DMS 273 treated with DMSO at 0.1 percent for 48 hours (cell line): ENCODE measurements at places on chromosomes 5 and 9.

- DNase-seq, result no peak
Observed at GRCh38 chr5:30661730-30662129, 531.8 kb upstream of the CDH6 start.

- DNase-seq, result no peak
Observed at GRCh38 chr9:107898761-107899160, 409.2 kb upstream of the KLF4 start.

- DNase-seq, result no peak
Observed at GRCh38 chr5:96113170-96113939, 151.7 kb upstream of the ELL2 start.

DNA sequence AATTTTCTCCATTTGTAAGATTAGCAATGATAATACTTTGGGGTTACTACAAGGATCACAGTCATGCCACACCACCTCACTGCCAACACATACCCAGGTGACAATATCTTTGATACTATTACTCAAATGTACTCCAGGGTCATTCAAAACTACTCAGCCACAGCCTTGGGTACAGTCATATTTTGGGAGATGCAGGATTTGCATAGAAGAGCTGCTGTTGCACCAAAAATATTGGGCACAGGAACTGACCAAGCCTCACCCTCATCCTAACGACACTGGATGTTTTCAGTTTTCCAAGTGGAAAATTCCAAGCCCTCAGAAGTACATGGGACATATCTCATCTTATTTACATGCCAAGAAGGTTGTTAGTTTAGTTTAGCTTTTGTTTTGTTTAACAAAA, 120.9 kb upstream of the C6 start:
- DNase-seq, result no peak

DNA sequence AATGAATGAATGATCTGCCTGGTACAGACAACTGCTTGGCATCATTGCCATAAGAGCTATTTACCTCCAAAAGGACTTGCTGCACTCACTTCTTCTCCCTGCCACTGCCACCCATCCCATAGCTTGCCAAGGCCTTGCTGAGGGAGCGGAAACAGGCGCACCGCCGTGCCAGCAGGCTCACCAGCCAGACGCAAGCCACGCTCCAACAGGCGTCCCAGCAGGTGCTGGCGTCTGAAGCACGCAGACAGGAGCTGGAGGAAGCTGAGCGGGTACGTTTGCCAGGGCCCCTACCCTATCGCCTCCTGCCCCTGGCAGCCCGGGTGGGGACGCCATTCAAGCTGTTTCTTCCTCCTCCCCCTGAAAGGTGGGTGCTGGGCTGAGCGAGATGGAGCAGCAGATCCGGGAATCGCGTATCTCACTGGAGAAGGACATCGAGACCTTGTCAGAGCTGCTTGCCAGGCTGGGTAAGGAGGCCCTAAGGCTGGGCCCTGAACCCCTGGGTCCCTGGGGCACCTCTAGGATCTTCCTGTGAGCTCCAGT, 8.9 kb upstream of the AIF1L start:
- no peak for DNase-seq

- no peak for DNase-seq
Observed at GRCh38 chr9:5953743-5954707, 61.4 kb downstream of the RANBP6 start.
